Pancreas (tissue), 10 donors: ENCODE measurements at places on chromosomes 1 and 21.

GRCh38 chr1:42461196-42461595, 1.9 kb upstream of the CCDC30 start:
- no peak for DNase-seq

DNA sequence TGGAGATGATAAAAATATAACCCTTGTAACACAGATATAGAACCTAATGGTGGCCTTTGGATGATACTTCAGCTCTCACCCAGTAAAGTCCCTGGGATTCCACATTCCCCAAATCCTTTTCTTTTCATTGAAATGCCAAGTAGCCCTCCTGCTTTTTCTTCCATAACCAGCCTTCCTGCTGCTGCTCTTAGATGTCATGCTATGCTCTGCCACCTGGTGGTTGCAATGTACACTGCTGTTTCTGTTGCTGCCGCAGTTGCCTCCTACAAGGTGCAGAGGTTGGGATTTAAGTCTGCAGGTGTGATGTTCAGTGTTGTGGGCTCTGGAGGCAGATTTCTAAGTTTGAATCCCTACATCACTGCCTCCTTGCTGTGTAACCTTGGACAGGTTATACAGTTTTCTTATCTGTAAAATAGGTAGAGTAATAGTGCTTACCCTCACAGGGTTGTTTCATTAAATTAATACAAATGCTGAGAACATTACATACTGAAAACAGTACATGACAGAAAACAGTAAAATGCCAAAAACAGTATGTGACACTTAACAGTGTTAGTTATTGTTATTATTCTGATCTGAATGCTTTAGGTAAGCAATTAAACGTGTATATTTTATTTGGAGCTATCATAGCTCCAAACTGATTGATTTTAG, 64.3 kb downstream of the CAMSAP2 start:
- DNase-seq, result peak; percentile 66

DNA sequence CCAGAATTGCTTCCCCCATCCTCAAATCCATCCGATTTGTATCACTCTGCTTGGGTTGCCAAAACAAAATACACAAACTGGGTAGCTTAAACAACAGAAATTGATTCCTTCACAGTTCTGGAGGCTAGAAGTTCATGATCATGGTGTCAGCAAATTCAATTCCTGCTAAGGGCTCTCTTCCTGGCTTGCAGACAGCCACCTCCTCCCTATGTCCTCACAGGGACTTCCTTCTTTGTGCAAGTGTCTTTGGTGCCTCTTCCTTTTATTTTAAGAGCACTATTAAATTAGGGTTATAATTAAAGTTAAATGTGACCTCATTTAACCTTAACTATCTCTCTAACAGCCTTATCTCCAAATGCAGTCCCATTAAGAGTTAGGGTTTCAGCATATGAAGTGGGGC, 112.8 kb downstream of the PLPP3 start:
- DNase-seq, result no peak

- no peak for DNase-seq
Measured at GRCh38 chr1:180365039-180365438, 135.0 kb downstream of the LHX4 start.

DNA sequence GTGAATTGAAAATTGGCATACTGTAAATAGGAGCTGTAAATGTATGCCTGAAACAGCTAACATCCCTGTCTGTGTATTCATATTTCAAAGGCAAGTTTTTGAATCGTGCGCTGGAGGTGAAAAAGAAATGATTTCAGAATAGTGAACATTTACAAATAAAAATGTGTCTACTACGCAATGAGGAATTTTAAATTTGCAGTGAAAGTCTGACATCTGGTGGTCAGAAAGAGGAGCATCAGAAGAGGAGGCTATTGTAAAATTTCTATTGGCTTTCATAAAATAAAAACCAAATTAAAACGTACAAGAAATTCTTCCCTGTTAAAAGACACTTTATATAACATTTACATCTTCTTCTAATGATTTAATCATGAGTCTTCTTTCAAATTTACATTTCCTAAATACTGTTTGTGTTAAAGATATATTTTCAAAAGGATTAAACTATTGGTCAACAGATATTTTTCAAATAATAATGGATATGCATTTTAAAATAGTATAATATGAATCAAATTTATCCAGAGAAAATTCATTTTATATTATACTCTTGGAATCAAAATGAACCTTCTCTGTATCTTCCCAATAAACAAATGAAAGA, 113.7 kb upstream of the RRP15 start:
- DNase-seq, result no peak

DNA sequence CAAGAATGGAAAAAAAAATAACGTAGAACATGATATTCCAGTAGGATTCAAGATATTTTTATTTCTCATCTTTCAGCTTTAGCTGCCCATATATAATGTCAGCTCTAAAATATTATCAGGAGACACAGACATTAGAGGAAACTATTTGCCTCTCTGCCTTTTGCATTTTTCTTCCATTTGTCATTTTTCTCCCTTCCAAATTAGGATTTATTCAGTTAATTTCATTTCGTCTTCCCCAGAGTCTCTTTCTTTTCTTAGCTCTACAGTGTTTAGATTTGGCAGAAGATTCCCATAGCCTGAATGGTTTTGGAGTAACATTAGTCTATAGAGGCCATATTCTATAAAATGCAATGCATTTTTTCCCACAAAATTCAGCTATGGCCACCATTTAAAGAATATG, 5.1 kb upstream of the ENAH start:
- no peak for DNase-seq

- no peak for DNase-seq
Measured at GRCh38 chr1:114746450-114747121, 11.2 kb downstream of the CSDE1 start.

DNA sequence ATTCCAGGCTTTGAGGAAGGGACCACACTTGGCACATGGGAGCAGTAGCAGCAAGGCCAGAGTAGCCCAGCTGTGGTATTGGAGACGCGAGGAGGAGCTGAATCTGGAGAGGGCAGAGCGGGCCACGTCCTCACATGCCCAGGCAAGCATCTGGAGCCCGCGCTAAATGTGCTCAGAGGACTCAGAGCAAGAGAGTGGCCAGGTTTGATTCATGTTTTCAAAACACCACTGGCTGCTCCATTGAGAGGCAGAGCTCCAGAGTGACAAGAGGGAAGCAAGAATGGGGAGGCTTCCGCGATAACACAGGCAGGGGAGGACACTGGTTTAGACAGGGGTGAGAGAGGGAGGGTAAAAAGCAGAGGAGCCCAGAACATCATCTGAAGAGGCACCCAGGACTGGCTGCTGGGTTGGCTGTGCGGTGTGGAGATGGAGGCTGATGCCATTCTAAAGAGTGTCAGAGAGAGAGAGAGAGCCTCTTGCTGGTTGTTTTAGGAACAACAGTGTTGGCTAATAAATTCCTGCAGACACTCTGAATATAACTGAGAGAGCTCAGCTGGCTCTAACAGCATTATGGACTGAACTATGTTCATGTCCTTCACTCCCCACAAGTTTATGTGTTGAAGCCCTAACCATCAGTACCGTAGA, 32.3 kb downstream of the RCAN1 start:
- DNase-seq, result no peak

DNA sequence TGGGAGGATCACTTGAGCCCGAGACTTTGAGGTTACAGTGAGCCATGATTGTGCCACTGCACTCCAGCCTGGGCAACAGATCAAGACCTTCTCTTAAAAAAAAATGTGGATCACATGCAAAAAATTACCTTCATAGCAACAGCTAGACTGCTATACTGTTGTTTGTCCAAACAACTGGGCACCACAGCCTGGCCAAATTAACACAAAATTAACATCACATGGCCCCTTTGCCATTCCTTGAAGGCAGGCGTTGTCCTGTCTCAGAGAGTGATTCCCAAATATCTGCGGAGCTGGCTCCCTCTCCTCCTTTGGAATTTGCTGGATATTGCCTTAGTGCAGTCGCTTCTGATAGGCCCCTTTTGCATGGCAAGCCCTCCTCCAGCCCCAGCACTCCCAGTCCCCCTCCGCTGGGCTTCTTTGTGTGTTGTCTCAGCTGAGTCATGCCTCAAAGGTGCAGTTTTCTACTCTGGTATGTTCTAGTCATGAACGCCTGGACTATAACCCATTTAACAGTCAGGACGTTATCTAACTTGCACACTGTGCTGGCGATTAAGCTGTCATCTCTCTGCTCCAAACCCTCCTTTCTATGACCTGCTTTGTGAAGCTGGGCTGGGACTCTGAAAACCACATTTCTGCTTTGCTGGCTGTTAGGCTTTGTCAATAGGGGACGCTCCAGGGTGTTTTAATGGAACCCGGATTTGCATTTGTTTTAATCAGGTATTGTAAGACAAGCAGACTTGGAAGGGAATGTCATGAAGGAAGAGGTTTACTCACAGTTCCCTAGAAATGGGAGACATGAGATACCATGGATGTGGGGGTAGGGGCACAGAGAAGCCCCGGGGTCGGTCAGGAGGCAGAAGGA, 20.1 kb upstream of the HPCAL4 start:
- DNase-seq, result no peak

DNA sequence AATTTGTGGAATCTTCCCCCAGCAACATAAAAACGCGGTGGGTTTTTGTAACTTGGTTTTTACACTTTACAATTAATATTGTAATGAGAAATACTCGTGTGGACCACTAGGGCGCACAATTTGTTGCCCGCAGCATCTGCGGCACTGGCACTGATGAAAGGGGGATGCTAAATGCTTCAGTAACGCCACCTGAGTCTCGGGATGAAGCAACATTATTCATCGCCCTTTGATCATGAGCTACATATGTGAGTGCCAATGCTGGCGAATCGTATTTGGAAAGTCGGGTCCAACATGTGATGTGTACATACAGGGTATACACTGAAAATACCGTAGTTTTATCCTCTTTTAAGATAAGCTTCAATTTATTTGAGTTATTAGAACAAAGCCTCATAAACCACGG, 34.2 kb upstream of the COX20 start:
- no peak for DNase-seq

- DNase-seq, result no peak
Measured at GRCh38 chr1:57363165-57363564, 60.7 kb downstream of the DAB1 start.

DNA sequence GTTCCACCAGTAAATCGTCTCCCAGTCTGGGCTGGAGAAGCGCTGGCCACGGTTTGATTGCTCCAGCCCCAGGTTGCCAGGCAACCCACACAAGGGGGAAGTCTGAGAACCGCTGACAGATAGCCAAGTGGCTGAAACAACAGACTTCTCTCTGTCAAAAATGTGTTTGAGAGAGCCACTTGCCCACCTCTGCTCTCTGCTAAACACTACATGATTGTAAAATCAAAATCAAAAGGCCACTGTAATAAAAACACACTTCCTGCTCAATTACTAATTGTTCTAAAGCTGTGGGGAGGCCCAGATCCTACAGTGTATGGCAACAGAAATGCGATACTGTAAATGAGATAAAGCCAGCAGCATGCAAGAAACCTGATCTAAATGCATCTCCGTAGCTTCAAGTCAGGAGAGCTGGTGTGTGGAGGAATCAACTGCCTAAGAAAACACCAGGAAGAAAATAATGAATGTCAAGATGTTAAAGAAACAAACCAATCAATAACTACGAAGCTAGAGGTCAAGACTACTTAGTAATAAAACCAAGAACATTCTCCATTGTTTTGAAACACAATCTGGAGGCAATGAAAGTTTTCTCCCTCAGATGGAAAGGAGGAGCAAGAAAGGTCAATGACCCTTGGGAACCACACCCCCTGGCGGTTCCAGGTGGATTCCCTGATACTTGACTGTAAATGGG, 121.2 kb downstream of the SLC45A1 start:
- peak; percentile 75 for DNase-seq

- DNase-seq, result no peak
Measured at GRCh38 chr21:43467785-43468184, 40.9 kb upstream of the SIK1 start.

- no peak for DNase-seq
Measured at GRCh38 chr1:153791648-153792253, 16.5 kb downstream of the SLC27A3 start.

GRCh38 chr1:28392027-28392652, 22.6 kb downstream of the PHACTR4 start:
- no peak for DNase-seq

- DNase-seq, result no peak
Measured at GRCh38 chr21:27094184-27094948, 127.5 kb upstream of the ADAMTS5 start.

GRCh38 chr1:180945551-180945950, 32.9 kb downstream of the KIAA1614 start:
- DNase-seq, result no peak

- DNase-seq, result no peak
Measured at GRCh38 chr1:202852163-202852904, 36.6 kb downstream of the RABIF start.

- DNase-seq, result no peak
Measured at GRCh38 chr1:202580619-202581018, 129.6 kb downstream of the SYT2 start.

DNA sequence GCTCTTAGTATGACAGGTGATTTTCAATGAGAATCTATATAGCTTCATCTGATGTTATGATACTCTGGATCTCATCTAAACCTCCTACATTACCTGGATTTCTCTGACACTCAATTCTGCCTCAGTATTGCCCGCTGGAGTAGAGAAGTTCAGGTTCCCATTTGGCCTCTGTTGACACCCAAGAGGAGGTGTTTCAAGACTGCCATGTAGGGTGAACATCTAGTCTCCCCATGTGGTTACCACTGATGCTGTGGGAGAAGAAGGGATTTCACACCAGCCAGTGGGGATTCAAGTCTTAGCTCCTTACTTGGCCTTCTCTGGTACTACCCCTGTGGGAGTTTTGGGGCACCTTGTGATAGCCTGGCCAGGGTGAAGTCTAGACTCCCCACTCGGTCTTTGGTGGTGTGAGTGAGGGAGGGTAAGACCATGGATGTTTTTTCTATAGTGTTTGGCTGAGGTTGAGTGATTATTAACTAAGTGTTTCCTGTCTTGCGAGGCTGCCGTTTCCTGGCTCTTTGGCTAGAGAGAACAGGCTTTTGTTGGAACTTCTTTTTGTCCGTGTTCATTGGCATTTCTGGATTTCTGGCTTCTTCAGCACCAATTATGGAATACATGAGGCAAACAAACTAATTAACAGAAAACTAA, 90.7 kb downstream of the RHOU start:
- no peak for DNase-seq

DNA sequence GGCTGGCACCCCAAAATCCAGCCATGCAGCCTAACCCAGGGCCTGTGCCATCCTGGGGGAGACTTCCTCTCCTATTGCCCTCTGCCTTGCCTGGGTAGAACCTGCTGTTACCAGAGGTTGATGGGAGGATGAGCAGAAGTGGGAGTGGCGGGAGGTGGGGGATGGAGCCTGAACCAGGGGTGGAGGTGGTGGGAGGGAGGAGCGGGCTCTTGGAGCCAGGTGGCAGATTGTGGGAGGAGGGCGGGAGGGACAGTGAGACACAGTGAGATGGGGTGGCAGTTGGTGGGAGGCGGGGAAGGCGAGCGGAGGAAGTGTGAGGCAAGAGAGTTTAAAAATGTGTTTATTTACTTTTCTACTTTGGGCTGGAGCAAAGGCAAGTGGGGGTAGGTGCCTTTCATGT, 87.3 kb downstream of the KCNJ6 start:
- no peak for DNase-seq

- DNase-seq, result no peak
Measured at GRCh38 chr1:201545851-201546492, 7.0 kb downstream of the NAV1 start.
